ENCODE measurements at places on chromosomes 3 and 15.

- no peak for DNase-seq
Measured at GRCh38 chr3:4688411-4688810, 195.3 kb downstream of the ITPR1 start.

GRCh38 chr3:120673116-120673515 is 8.9 kb downstream of the HGD start:
- DNase-seq: no peak

GRCh38 chr3:4826237-4827100 is 152.8 kb upstream of the BHLHE40 start:
- no peak for DNase-seq

GRCh38 chr3:128523591-128523990 is 30.6 kb upstream of the GATA2 start:
- no peak for DNase-seq

DNA sequence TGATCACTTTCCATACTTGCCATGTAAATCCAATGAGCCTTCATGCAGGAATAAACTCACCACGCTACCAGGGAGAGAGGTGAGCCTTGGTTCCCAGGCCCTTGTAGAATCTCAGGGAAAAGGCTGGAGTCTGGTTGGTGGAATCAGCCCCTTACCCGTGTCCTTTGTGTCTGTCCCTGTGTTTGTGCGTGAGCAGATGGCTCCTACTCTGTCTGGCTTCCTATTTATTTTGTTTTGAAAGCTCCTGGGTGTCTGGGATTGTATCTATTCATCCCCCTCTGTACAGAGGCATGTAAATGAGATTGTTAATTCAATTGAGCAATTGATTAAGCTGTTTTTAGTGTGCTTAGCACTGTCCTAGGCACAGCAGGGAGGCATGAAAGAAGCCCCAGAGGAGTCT is 278.1 kb downstream of the THSD4 start:
- no peak for DNase-seq

- DNase-seq: no peak
Measured at GRCh38 chr3:143418391-143418790, 298.8 kb downstream of the CHST2 start.

- DNase-seq: no peak
Measured at GRCh38 chr3:131356006-131356595, 25.5 kb upstream of the NUDT16 start.

DNA sequence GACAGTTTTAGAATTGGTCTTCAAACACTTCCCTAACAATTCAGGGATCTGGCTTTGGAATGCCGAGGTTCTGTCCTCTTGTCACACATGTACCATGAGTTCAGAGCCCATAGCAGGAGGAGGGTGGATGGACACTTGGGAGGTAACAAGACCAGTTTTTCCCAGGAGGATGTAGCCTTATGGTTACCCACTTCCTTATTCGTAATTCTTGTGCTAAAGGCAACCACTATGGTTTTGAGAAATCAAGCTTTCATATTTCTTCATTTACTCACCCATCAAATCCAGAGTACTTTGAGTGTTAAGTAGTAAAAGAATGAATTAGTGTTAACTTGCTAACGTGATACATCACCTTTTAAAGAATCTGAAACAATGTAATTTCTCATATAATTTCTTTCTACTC is 479.6 kb upstream of the ALCAM start:
- DNase-seq: no peak

Data from NCI-H526 (cell line).